ENCODE measurements at places on chromosomes 1 and 21.

DNA sequence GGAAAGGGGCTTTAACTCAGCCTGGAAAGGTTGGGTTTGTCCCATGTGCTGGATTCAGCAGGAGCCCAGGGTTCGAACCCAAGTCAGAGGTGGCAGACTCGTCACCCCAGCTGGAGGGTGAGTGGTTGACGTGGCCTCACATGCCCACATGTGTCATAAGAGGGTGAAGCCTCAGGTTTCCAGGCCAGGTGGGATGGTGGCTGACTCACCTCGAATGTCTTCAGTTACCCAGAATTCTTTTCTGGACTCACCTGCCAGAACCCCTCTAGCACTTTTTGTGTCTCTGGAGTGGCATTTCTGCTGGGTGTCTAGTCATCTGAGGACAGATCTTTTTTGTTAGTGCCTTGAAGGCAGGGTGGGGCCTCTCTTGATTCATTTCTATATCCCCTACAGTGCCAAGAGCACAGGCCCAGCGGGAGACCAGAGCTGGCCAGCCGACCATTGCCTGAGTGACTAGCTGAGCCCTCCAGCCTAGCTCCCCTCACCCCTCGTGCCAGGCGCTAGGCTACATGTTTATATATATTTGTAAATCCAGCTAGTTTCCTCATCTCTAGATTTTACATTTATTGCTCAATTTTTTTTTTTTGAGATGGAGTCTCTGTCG, 28.1 kb downstream of the IL6R start:
- DNase-seq, result peak; percentile 39

GRCh38 chr1:37073854-37074379, 39.6 kb upstream of the GRIK3 start:
- DNase-seq, result no peak

- DNase-seq, result no peak
Measured at GRCh38 chr1:2019571-2020309, 595 bp downstream of the GABRD start.

DNA sequence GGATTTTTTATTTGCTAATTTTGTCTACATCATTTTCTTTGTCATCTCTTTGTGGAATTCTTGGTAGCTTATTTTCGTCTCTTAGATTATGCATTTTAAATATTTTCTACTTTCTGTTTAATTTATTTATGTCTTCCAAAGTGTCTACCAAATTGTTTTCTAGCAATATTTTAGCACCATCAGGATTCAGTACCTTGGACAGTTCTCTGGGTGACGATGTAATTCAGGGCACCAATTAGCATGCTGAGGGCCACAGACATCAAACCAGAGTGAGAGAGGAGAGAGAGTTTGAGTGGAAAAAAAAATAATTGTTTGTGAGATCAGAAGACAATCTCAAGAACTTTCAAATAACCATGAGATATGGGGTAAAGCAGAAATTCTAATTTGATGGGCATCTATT, 169.8 kb upstream of the CXADR start:
- DNase-seq, result no peak

DNA sequence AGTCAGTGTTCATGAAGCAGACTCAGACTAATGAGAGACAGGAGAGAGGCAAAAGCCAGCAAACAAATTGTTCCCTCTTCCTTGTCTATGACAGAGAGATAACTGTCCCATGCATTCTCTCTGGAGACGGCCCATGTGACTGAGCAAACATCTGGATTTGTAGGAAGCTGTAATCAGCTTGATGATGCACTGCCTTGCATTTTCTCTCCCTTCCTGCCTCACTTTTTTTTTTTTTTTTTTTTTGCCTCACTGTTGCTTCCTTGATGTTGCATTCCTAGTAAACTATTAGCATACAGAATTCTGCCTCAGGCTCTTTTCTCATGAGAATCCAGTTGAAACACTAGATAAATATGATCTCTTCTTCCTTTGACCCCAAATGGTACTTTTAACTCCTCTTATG, 134.5 kb downstream of the HHIPL2 start:
- no peak for DNase-seq

- no peak for DNase-seq
Measured at GRCh38 chr1:202575918-202576653, 134.2 kb downstream of the SYT2 start.

DNA sequence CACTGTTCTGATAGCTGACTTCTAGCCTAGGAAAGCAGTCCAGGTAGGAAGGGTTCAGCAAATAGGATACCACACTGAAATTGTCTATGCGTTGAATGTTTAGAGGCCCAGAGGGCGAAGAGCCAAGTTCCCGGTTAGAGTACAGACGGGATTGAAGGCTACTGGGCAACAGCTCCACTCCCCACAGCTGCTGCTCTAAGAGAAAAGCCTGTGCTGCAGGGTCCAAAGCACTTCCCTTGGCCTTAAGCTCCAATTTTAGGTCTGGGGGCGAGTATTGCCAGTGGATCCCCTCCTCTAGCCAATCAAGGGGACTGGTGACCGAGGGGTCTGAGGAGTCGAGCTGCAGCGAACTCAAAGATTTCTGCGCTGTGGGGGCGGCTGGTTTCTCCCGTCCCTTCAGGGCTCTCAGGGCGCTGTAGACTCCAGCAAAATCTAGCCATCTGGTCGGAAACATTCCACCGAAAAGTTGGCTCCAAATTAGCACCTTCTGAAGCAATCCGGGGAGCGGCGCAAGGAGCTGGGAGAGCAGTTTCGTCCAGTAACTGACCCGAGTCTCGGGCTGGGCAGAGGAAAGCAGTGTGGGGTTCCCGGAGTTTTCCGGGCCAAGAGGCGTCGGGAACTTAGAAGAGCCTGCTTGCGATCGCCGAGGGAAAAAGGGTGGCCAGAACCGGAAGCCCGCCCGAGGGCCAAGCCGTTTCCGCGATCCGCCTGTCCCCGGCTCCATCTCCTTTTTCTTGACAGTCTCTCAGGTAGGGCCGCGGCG, 748 bp downstream of the PPP1R15B start:
- DNase-seq, result peak; percentile 30

DNA sequence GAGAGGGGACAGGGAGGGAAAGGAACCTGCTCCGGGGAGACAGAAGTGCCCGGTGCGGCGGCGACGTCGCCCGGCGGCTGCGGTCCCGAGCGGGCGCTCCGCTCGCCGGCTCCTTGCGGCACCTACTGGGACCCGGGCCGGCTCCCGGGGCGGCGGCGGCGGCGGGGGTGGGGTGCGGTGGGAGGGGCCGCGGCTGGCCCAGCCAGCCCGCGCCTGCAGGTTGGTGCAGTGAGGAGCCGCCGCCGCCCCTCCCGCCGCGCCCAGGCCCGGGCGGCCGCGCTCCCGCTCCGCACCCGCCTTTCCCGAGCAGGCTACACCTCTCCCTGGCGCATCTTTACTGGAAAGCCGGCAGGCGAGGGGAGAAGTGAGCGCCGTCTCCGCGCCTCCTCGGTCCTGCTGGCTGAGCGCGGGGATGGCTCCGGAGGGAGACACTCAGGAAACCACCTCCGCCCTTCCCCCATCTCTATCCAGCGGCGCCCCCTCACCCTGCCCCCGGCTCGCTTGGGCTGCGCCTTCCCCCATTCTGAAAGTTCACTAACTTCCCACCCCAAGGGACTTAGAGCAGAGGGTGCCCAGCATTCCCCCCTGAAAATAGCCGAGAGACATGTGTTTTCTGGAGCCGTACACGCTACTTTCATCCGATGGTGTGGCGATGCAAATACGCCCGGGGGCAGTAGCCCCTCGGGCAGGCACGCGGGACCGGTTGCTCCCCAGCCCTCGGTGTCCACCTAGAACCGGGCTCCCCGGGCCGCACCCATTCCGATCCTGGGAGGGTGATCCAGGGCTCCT, at the start of gene PLD5:
Gene PLD5, minus strand, starts transcription at position 127 of the 789 bp plus-strand sequence.
- DNase-seq, result no peak

- no peak for DNase-seq
Measured at GRCh38 chr21:22691658-22692057, 1693.4 kb downstream of the NCAM2 start.

GRCh38 chr1:177163844-177164379, 600 bp downstream of the ASTN1 start:
- DNase-seq, result no peak

GRCh38 chr1:21280011-21280471, 10.2 kb downstream of the ECE1 start:
- DNase-seq, result no peak

GRCh38 chr1:81477710-81478109, 323.0 kb upstream of the ADGRL2 start:
- no peak for DNase-seq

DNA sequence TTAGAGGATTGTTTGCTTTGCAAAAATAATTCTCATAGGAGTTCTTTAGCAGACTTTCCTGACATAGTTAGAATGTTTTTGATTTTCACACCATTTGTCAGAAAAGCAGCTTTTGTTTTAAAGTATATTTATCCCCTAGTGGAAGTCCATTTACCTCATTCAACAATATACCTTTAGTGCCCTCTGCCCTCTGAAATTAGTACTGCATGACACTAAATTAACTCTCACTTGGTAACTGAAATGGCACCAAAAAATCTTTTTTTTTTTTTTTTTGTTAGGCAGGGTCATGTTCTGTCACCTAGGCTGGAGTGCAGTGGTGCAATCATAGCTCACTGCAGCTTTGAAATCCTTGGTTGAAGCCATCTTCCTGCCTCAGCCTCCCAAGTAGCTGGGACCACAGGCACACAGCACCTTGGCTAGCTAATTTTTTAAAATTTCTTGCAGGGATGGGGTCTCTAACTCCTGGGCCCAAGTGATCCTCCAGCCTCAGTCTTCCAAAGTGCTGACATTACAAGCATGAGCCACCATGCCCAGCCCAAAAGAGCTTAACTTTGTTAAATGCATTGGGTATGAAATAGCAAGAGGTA, 13.6 kb downstream of the LRRC42 start:
- no peak for DNase-seq

- no peak for DNase-seq
Measured at GRCh38 chr1:7620196-7620595, 150.9 kb upstream of the VAMP3 start.

- no peak for DNase-seq
Measured at GRCh38 chr21:44429894-44430293, 25.4 kb upstream of the LRRC3 start.

GRCh38 chr1:30995990-30996612, 69.4 kb downstream of the PUM1 start:
- DNase-seq, result no peak

DNA sequence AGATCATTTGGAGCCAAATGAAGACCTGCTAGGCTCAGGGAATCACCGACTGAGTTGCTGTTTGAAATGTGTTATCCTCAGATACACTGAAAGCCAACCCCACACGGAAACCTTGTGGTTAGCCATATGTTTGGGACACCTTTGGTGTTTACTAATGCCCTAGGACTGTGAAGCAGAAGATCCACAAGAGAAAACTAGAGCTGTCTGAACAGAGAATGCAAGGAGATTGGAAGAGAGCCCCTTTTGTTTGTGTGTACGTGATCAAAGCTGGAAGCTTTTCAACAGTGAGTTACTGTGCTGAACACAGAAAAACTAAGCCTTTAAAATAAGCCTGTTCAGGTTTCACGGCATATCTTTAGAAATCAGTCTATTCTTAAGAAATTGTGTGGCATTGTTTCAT, 908.2 kb upstream of the ADGRL2 start:
- DNase-seq, result no peak

DNA sequence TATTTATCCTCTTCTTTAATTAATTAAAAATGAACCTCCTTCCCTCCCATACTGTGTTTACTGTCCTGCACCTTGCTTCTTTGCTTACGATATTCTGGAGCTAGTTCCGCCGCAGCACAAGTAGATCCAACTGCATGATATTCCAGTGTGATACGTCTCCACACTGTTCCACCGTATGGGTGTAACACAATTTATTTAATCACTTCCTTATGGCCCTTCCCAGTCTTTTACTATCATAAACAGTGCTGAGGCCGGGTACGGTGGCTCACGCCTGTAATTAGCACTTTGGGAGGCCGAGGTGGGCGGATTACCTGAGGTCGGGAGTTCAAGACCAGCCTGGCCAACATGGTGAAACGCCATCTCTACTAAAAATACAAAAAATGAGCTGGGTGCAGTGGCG, 25.7 kb downstream of the CNST start:
- DNase-seq, result no peak

DNA sequence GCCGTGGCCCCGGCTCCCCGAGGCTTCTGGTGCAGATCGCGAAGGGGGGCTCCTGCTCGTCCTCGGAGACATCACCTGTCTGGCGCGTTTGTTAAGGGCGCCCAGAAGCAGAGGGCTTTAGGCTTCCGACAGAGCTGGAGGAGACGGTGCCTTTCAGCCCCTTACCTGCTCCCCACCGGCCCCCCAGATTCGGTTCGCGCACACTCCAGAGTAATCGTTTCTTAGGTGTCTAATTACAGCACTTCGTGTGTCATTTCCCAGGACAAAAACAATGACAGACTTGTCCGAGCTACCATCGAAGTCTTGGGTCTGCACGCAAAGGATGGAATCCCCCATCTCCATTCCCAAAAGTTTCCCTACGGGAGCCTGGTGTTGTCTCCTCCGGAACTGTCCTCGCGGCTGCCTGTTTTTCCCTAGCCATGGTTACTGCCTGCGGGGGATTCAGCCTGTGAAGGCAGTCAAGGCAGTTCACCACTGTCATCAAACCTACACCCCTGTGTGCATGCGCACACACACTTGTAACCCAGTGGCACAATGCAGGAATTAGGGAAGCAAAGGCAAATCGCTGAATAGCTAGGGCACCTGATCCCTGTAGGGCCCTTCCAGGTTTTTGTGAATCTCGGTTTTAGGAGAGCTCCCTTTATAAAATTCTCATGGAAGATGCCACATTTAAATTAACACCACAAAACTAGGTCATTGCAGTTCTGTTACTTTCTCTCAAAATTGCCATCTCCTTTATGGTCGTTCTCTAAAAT, 738 bp upstream of the CDC42BPA start:
- DNase-seq, result no peak

DNA sequence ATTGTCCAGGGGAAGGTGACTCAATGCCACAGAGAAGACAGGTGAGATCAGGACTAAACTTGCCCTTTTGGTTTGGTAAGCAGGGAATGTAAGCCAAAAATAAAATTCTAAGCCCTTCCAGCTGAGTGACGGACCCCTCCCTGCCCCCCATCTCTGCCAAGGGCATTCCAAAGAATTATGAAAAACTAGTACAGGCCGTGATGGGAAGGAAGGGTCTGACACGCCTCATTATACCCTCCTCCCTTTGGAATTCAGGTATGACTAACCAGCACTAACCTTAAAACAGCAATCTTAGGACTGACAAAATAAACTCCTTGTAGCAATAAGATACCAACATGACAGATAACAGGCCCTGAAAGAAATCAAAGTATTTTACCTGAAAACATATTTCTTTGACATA, 99.6 kb downstream of the GABPA start:
- no peak for DNase-seq

DNA sequence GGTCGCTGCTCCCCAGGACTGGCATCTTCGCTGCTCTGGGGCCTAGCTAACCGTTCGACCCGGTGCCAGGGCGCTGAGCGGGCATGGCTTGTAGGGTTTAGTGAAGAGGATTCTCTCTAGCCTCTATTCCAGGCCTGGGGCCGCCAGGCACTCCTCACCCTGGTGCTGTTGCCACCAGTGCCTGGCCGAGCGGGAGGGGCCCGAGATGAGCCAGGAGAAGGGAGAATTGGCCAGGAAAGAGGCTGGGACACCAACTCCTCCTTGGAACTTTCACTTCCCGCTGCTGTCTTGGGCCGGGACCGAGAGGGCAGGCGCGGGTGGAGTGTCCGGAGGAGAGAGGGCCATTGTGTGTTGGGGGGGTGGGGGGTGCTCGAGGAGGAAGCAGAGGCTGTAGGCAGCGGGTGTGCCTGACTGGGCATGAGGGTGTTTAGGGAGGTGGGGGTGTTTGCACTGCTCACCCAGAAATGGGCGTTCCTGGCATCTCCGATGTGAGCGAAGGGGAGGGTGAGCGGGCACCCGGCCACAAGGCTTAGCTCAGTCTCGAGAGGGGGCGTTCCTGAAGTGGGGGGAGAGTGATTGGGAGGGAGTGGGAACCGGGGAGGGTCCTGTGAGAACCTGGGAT, 772 bp downstream of the ADAM15 start:
- DNase-seq, result peak; percentile 48

GRCh38 chr21:37165586-37165985, 92.5 kb downstream of the TTC3 start:
- no peak for DNase-seq
